ENCODE measurements at places on chromosomes 5 and 9.

GRCh38 chr5:138950421-138951031, 75.4 kb upstream of the LRRTM2 start:
- no peak for DNase-seq

DNA sequence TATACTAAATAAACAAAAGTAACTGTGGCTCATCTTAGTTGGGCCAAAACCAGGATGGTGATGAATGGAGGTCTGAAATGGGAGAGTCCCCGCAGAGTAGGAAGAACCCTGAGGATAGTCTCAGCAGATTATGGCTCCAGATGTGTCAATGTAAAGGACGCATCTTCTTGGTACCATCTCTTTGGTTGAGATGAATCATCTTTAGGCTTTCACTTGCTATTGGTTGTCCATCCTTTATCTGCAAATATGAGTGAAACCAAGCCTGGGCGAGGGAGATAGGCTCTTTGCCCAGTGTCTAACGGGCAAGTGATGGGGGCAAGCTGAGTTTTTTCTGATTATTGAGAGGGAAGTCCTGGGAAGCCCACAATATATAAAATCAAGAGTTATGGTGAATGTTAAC, 19.4 kb upstream of the LCP2 start:
- no peak for DNase-seq

DNA sequence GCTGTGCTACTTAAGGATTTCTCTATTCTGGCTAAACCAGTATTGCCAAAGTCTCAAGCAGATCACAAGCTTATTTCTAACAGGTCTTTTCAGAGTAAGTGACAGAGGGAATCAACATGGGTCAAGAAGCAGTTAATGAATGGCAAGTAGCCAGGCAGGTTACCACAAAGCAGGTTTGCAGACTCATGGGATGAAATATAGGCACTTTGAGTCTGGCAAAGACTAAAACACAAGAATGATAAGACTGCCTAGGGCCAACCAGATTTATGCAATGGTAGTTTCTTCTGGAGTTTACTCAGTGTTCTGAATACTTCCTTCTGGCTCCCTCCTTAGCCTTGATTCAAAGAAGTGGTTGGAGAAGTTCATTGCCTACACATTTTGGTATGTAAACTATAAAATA, 3.6 kb downstream of the HMGCS1 start:
- no peak for DNase-seq

DNA sequence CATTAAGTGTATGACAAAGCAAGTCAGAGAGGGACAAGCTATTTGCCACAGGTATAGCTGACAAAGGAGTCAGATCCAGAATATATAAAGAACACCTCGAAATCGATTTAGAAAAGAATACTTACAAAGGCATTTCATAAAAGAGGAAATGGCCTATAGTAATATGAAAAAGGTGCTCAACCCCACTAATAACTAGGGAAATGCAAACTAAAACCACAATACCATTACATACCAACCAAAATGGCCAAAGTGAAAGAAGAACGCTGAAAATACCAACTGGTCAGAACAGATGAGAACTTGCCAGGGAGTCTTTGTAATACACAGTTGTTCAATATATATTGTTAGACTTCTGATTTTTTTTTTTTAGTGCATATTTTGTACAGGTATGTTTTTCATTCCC, 152.9 kb downstream of the CDC42SE2 start:
- DNase-seq: no peak

DNA sequence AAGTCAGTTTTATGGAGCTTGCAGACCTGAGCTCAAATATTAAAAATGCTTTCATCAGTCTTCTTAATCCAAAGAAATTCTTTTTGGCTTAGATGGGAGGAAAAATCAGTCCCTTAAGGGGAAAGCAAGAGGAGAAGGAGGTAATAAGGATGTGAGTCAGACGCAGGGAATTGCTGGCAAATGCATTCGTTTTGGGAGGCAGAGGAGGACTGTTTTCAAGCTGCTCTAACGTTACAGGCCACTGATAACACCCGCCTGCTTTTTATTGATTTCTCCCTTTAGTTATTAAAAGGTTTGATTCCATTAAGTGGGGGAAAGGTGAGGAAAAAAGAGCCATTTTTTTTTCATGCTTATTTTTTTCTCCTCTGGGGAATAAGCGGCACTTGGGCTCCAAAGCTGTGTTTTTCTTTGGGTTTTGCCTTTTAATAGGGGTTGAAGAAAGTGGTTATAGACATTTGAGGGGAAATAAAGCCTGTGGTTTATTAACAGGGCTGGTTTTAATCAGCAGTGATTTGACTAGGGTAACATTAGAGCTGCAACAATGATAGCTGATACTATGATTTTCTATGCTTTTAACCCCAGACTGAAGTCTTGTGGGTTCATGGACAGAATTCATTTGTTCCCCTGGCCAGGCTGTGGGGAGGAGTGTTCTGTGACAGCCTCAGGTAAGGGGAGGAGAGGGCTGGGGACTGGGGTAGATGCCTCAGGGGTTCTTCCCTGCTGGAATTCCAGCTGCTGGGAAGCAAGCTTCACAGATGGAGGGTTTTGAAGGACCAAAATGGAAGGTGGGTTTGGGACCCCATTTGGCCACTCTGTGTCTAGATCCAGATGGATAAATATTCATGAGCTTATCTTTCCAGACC, 225.2 kb downstream of the GAS1 start:
- DNase-seq: no peak

DNA sequence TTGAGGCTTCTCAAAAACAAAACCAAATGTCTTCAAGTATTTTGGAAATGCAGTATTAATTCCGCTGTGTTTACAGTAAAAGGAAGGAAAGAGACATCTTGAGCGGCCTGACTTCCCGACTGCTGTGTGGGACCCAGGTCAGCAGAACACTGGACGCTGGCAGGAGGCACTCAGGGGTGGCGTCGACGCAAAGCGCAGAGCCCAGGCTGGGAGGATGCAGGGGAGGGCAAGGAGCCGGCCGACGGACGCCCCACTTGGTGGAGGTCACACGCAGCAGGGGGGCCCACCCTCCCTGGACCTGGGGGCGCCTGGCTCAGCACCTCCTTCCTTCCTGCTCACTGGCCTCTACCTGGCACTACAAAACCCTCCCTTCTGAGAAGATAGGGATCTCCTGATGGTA, 19.7 kb downstream of the SLC12A7 start:
- DNase-seq: no peak

- DNase-seq: no peak
Observed at GRCh38 chr5:111682121-111682520, 74.9 kb downstream of the NREP start.

- no peak for DNase-seq
Observed at GRCh38 chr9:120424248-120424647, 155.7 kb downstream of the CDK5RAP2 start.

- DNase-seq: no peak
Observed at GRCh38 chr9:26775391-26775790, 117.2 kb downstream of the CAAP1 start.

DNA sequence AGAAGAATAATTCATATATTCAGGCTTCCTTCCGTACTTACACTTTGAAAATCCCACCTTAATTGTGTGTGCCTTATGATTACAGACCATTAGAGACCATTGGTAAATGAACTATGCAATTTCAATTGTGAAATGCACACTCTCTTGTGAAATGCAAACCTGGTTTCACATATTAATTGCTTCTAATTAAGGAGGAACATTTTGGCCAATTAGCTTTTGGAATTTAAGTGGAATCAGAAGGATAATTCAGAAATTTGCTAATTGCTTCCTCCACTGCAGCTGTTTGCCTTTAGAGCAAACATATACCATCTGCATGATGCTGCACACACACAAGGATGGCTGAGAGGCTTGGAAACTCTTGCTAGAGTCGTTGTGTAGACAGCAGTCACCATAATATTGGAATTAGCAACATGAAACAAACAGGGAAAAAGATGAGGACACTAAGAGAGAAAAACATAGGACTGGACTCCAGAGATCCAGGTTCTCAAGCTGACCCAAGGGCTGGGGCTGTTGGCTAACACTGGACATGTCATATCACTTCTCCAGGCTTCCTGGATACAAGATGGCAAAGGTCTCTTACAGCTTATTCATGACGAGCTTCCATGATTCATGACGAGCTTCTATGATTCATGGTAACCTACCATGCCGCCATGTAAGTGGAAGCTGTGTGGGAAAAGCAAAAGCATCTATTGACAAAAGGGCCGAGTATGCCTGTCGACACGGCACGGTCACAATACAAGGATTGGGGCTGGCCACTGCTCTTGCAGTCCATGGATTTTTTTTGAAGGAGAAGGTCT, 78.0 kb downstream of the PTCH1 start:
- no peak for DNase-seq

- DNase-seq: no peak
Observed at GRCh38 chr5:149044453-149045088, 18.3 kb downstream of the SH3TC2 start.

DNA sequence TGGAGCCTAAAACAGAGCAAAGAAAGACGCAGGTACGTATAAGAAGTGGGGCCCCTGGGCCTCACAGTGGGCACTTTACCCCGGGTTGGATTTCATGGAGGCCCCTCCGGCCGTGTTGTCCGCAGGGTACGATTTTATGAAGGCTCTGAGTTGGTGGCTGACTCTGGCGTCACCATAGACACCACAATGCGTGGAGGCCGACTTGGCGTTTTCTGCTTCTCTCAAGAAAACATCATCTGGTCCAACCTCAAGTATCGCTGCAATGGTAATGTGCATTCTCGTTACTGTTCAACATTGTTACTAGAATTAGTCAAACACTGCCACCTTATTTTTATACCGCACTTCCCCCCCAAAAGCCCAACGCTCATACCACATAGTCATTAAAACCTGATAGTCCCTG, 47.1 kb downstream of the THBS4 start:
- no peak for DNase-seq

DNA sequence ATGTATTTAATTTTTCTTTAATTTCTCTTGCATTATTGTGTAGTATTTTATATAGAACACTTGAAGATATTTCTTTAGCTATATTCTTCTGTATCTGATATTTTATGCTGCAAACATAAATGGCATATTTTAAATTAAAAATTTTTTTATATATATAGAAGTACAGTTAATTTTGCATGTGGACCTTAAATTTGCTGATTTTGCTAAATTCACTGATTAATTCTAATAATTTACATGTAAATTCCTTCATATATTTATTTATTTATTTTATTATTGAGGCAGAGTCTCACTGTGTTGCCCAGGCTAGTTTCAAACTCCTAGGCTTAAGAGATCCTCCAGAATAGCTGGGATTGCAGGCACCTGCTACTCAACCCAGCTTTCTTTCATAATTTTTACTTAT, 276.9 kb downstream of the PRR16 start:
- DNase-seq: no peak

GRCh38 chr9:92188969-92189781, 74.0 kb upstream of the SPTLC1 start:
- no peak for DNase-seq

GRCh38 chr9:109903515-109904138, 123.6 kb downstream of the PALM2AKAP2 start:
- peak; percentile 51 for DNase-seq

- DNase-seq: no peak
Observed at GRCh38 chr5:74375271-74375670, 265.3 kb downstream of the ENC1 start.

GRCh38 chr5:95935553-95936100, 26.0 kb downstream of the ELL2 start:
- DNase-seq: no peak

DNA sequence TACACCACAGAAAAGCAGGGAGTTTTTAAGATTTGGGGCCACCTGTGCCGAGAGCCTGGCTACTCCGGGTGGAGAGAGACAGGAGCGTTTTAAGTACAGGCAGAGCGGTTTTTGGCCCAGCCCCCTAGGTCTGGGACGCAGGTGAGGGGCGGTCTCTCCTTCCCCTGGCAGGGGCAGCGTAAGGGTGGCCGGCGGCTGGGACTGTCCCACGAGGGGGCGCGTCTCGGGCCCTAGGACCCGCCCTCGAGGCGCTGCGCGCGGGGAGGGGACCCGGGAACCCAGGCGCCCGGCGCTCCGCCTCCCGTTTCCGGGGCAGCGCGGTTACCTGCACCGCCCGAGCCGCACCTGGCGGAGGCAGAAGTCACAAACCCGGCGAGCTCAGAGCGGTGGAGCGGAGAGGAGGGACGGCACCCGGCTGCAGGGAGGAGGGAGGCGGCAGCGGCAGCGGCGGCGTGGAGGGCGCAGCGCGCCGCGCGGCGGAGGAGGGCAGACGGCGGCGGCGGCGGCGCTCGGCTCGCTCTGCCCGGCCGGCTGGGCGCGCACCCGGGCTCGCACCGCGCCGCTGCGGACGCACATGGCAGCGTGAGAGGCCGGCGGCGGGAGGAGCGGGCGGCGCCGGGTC, at the start of gene WWC1:
TSS of gene WWC1 (plus strand) at position 304 of the 622 bp plus-strand sequence. CDS start 508 bp downstream, outside the sequence.
- peak; percentile 85 for DNase-seq

- DNase-seq: no peak
Observed at GRCh38 chr5:32390819-32391591, 53.5 kb downstream of the ZFR start.

- DNase-seq: no peak
Observed at GRCh38 chr9:91181541-91181940, 180.2 kb downstream of the AUH start.

DNA sequence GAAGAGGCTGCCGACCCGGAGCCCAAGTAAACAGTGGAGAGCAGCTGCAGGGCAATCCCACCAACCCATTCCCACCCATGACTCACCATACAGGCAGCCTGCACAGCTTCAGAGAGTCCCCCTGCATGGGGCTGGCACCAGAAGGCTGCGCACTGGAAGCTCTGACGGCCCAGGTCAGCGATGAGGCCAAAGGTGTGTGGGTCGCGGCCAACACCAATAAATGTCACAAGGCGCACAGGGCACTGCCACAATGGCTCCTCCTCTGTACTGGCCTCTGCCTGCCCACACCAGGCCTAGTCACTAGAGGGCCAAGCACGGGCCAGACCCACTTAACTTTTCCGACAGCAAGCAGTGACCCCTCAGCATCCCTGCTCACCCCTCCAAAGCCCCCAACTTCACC, 3.0 kb upstream of the SRA1 start:
- DNase-seq: no peak

GRCh38 chr9:134253606-134254205, 72.5 kb upstream of the RXRA start:
- DNase-seq: no peak

- no peak for DNase-seq
Observed at GRCh38 chr9:109452761-109453160, 45.3 kb downstream of the PTPN3 start.

GRCh38 chr5:81233080-81233634, at the start of gene CKMT2:
Gene CKMT2, plus strand, starts transcription at chr5:81233322. Its CDS starts 17,811 bp downstream, at chr5:81251133.
- DNase-seq: peak; percentile 81
